ENCODE measurements at places on chromosomes 13 and 19.

DNA sequence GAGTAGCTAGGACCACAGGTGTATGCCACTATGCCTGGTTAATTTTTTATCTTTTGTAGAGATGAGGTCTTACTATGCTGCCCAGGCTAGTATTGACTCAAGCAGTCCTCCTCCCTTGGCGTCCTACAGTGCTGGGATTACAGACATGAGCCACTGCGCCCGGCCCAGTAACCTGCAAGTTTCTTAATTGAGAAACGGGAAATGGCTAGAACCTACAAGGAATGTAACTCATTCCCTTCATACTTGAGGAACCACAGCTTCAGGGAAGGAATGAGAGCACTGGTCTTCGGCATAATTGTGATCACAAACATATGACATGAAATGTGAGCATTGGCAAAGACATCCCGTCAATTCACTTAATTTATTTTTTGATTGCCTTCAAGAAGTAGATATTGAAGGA, 157.0 kb downstream of the KLF5 start:
- DNase-seq: no peak

- no peak for DNase-seq
Observed at GRCh38 chr13:75806117-75806516, 170.0 kb downstream of the LMO7 start.

DNA sequence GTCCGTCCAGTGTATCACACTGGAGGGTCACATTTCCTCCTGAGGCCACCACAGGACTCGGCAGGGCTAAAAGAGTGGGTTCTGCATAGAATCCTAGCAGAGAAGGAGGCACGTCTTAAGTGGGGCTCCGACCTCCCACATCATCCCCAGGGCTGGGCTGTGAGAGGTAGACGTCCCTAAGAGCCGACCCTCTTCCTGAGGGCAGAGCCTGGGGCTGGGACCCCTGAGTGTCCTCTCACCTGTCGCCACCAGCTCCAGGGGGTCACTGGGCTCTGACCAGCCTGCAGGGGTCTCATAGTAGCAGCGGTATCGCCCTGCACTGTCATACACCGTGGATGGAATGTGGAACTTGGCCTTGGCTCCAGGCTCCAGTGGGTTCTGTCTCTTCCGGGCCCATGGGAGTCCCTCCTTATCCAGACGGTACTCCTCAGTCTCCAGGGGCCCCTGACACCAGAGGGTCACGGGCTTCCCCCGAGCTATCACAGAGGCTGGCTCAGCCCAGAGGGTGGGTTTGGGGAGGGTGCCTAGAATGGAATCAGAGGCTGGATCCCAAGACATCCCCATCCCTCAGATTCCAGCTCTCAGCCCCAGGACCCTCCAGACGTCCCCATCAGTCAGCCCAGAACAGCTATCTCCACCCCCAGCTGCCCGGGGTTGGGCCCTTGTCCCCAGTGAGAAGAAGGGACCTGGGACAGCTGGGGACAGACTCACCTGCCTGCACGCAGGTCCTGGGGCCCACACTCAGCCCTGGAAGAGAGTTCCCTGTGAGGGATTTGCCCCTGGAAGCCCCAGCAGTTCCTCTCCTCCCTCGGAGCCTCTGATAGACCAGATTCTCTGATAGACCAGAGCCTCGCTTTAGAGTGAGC, 590 bp downstream of the LILRB5 start:
- DNase-seq: no peak

DNA sequence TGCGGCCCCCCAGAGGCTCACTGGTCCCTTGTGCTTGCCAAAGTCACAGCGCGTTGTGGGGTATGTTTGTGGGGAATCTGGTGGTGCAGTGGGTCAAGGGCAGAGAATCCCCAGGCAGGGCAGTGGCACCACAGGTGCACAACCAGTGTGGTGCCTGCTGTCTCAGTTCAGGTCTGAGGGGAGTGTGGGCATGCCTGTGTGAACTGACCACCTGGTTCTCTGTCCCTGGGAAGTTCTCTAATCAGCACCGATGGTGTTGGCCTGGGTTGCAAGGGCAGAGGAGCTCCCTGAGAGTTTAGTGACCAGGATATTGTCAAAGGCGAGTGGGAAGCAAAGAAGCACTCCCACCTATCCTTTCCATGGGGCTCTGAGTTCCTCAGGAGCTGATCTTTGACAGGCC, 37.7 kb downstream of the ACSBG2 start:
- no peak for DNase-seq

DNA sequence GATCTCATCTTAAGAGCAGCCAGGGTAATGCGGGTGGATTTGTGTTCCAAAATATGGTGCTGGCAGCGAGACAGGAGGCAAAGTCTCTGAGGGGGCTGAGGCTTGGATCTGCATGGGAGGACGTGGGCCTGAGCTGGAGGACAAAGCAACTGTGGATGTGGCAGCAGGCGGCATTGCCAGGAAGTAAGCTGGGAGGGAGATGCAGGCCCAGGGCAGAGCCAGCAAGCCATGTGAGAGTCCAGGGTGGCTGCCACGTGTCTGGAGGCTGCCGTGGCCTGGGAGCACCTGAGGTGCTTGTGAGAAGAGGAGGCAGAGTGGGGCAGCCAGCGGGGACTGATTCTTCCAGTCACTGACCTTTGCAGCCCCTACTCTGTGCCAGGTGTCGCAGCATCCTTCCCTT, 52.0 kb downstream of the DPF1 start:
- no peak for DNase-seq

DNA sequence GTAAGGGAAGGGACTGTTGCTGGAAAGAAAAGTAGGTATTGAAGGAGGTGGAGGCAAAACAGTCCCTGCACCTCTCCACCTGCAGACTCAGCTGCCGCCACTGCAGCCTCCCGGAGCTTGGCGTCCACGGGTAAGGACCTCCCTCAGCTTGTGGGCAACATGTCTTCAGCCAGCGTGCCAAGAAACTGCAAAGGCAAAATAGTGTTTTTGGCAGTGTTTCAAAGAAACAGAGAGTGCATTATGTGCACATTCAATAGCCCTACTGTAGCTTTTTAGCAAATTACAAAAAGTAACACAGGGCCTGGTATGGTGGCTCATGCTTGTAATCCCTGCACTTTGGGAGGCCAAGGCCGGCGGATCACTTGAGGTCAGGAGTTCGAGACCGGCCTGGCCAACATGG, 57.4 kb downstream of the ATP11A start:
- no peak for DNase-seq

DNA sequence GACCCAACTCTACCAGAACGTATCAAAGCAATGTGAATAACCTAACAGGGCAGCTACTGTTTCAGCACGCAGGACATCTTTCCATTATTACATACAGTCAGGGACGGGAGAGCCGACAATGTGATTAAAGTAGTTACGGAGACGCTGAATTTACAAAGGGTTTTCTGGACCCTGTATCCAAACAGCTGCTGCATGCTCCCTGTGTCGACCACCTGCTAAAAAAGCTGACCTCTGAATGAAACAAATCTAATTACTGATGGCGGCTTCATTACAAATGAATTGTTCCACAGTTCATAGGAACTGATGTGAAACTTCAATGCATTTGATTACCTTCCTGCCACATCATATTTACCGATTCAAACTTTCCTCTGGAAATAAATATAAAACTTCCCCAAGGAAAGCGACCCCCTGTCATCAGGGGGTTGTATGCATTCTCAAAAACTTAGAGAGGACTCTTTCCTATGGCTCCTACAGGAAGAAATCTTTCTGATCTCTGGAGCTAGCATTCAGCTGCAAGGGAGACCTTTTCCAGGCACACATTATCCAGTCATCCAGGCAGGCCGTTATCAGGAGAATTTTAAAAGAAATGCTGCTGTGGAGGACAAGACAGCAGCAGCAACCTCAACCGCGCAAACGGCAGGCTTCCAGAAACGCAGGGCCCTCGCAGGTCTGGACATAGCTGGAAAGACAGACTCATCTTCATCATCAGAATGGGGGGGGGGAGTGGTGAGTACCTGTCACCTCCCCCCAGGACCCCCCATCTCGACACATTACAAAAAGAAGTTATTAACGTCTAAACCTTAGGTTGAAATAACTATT, 3.1 kb downstream of the EFNB2 start:
- DNase-seq: no peak
